ENCODE measurements at places on chromosomes 11 and 22.

DNA sequence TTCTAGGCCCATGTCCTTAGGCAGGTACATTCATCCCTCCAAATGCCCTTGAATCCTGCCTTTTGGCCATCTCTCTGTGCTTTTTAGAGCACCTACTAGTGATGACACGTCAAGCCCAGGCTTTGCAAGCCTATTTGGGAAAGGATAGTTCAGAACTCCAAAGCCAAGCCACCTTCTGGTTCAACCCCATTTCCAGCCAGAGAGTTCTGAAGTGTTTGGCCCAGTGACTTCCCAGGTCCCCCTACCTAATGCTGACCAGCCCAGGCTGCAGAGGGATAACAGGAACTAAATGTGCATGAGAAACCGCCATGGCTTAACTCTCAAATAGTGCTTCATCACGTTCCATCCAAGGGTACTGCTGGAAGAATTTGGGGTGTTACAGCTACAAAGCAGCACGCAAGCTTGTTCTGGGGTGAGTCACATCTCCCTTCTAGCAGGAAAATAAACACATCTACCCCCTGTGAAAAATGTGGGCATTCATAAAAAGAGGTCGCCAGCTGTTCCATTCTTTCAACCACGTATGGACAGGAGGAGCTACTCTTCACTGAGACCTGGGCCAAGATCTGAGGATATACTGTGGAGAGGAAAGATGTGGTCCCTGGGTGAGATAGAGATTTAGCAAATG, 2.0 kb upstream of the FXYD6 start:
- DNase-seq = no peak

- DNase-seq = no peak
These were observed 734.7 kb downstream of the KCNA4 start for GRCh38 chr11:29282088-29282487.

DNA sequence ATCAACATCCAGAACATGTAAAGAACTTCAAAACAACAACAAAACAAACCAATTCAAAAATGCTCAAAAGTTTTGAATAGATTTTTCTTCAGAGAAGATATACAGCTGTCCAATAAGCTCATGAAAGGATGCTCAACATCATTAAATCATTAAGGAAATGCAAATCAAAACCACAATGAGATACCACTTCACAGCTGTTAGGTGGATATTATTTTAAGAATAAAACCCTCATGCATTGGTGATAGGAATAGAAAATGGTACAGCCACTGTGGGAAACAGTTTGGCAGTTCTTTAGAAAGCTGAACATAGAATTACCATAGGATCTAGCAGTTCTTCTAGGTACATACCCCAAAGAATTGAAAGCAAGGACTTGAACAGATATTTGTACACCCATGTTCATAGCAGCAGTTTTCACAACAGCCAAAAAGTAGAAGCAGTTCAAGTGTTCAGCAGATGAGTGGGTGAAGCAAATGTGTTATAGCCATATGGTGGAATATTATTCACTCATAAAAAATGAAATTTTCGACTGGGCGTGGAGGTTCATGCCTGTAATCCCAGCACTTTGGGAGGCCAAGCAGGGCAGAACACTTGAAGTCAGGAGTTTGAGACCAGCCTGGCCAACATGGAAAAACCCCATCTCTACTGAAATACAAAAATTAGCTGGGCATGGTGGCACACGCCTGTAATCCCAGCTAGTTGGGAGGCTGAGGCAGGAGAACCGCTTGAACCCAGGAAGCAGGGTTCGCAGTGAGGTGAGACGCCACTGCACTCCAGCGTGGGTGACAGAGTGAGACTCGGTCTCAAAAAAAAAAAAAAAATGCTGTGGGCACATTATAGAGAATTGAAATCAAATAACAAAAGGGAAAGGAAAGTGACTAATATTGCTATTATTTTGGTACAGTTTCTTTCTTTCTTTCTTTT, 42.9 kb downstream of the CBL start:
- no peak for DNase-seq

GRCh38 chr22:49935561-49935960, 17.1 kb downstream of the CRELD2 start:
- no peak for DNase-seq

- peak; percentile 89 for DNase-seq
These were observed 5.0 kb downstream of the IGSF22 start for GRCh38 chr11:18720808-18721560.

GRCh38 chr22:36769541-36770512, 6.1 kb downstream of the IFT27 start:
- DNase-seq = no peak

DNA sequence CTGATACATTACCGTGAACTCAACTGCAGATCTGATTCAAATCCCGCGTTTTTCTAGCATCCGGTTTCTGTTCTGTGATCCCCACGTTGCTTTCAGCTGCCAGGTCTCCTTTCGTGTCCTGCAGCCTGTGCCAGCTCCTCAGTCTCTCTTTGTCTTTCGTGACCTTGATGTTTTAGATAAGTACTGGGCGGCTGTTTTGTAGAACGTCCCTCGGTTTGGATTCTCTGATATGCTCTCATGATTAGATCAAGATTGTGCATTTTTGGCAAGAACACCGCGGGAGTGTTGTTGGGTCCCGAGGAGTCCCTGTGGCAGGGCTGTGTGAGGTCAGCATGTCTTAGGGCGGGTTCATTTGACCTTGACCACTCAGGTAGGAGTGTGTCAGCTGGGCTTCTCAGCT, 38.6 kb downstream of the KCNQ1 start:
- no peak for DNase-seq

DNA sequence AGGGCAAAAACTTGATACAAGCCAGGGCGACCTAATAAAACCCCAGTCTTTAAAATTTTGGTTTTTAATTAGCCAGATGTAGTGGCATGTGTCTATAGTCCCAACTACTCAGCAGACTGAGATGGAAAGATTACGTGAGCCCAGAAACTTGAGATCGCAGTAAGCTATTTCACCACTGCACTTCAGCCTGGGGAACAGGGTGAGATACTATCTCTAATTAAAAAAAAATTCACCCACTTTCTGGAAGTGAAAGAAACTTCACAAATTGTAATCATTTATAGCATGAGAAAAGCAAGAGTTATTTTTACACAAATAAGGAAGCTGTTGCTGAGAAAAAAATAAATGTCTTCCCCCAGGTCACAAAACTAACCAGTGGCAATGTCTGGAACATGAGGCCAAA, 882 bp upstream of the GLYATL2 start:
- DNase-seq = no peak

GRCh38 chr22:32354360-32355351, 3.0 kb upstream of the RFPL3 start:
- DNase-seq = no peak

DNA sequence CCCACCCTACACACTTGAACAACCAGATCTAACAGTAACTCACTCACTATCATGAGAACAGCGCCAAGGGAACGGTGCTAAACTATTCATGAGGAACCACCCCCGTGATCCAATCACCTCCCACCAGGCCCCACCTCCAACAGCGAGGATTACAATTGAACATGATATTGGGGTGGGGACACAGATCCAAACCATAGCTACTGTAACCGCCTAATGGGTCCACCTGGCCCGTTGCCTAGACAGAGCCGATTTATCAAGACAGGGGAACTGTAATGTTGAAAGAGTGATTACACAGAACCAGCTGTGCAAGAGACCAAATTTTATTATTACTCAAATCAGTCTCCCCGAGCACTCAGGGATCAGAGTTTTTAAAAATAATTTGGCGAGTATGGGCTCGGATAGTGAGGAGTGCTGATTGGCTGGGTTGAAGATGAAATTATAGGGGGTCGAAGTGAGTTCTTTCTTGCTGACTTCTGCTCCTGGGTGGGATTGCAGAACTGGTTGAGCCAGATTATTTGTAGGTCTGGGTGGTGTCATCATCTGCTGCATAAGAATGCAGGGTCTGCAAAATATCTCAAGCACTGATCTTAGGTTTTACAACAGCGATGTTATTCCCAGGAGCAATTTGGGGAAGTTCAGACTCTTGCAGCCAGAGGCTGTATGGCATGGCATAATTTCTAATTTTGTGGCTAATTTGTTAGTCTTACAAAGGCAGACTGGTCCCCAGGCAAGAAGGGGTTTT, 17.9 kb upstream of the ZC3H12C start:
- no peak for DNase-seq

DNA sequence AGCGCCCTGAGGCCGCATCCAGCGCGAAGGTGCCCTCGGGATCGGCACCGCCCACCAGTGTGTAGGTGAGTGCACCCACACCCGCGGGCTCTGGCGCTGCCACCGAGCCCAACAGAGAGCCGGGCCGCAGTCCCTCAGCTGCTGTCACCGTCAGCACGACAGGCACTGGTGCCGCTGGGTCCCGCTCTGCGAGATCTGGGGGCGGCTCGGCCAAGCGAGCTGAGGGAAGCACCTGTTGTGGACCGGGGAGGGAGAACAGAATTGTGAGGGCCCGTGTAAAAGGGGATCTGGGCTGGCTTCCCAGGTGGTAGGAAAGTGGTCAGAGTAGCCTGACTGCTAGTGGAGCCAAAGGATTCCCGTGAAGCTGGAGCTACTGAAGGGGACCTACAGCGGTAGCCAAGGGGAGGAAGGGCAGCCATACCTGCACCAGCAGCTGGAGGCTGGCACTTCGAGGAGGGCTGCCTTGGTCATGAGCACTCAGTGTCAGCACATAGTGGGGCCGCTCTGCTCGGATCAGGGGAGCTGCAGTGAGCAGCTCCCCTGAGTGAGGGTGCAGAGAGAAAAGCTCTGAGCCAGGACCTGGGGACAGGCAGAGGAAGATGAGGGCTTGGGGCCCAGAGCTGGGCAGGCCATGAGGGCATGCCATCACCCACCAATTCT, 11.5 kb upstream of the TPP1 start:
- DNase-seq = no peak

DNA sequence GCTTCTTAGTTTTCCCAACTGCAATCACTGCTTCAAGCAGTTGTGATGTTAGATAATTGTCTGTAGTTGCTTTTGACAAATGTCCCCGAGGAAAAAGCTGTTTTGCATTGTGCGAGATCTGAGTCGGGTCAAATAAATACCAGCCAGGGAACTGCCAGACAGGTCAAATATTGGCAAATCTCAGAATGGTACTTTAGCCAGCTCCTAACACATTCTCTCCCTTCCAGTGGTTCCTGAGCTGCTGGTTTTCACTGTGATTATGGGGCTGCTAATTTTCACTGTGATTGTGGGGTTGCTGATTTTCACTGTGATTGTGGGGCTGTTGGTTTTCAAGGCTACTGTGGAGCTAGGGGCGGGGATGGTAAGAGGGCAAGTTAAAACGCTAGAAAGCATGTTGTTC, 14.3 kb downstream of the RASSF10 start:
- DNase-seq = no peak

DNA sequence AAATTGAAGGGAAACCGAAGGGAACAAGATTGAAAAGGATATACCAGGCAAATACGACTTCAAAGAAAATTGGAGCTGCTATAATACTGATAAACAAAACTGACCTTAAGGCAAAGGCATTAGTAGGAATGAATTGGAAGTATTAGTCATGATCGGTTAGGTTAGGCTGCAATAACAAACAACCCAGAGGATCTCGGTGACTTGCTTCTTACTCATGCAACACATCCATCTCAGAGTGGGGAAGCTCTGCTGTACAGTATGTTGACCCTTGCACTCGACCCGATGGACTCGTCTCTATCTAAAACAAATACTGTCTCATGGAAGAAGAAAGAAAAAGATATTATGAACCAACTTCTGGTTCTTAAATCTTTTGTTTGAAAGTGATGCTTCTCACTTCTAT, 42.3 kb downstream of the SPATA19 start:
- no peak for DNase-seq

- DNase-seq = no peak
These were observed 389.2 kb downstream of the SOX6 start for GRCh38 chr11:15967166-15967565.

GRCh38 chr22:26068571-26068970, 100.7 kb upstream of the SEZ6L start:
- no peak for DNase-seq

- DNase-seq = no peak
These were observed 29.1 kb upstream of the AQP11 start for GRCh38 chr11:77560605-77561004.

GRCh38 chr22:25353516-25354445, 134.3 kb downstream of the CRYBB2 start:
- DNase-seq = no peak

- DNase-seq = no peak
These were observed 119.1 kb upstream of the CD82 start for GRCh38 chr11:44446366-44446762.

- DNase-seq = no peak
These were observed 9.0 kb upstream of the SPINDOC start for GRCh38 chr11:63804259-63804658.

DNA sequence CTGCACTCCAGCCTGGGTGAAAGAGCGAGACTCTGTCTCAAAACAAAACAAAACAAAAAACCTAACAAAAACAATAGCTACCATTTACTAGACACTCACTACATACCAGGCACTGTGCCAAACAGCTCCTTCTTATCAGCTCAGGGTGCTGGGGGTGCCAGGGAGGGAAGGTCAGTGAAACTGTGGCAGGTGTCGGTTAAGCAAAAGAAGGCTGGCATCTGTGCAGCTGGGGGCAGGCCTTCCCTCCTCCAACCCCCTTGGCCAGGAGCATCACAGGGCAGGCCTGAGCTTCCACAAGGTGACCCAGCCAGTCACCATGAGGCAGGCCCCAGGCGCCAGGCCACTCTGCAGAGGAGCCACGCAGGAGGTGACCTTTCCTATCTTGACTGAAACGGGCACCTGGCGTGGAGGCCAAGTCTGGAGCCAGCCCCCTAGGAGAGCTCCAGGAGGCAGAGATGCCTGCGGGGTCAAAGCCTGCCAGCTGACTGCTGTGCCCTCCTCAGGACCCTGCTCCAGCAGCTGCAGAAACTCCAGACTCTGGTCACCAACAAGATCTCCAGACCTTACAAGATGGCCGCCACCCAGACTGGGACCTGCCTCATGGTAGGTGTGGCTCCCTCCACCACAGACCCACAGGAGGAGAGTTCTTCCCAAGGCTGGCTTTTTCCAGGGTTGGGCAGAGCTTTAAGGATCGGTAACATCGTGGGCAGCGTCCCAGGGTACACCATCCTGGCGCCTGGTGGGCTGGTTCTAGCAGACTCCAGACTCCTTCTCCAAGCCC, 31.3 kb upstream of the DGKZ start:
- DNase-seq = no peak

DNA sequence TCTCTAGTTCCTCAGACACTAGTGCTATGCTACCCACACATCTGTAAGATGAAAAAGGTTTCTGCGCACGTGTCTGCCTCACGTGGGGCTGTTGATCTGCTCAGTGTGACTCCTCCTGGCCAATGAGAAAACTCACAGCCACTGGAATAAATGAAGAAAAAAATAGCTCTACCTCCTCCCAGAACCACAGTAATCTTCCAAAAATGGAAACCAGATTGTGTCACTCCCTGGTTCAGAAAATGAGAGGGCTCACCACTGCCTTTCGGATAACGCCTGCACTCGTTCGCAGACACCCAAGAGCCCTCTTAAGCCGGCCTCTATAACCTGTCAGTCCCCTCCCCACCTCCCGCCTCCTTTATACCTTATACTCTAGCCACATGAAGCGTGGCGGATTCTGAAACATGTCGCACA, 5.1 kb downstream of the APBB1 start:
- DNase-seq = no peak

DNA sequence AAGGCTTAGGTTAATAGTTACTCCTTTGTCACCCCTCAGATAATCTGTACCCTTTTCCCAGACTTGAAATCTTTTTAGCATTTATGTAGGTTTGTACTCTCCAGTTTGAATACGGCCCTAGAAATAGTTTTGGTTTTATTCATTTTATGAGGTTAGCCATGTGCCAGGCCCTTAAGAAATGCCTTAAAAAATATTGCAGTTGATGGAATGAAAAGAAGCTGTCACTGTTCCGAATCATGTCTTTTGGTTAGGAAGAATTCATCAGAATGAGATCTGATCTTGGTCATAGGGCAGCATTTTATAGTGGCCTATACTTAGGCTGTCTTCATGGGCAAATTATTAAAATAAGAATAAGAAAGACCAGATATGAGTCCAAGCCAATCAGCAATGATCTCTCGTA, 14.8 kb upstream of the PRSS23 start:
- no peak for DNase-seq

All from iPS DF 6.9 (cell line).